ENCODE measurements at places on chromosomes 12 and 14.

DNA sequence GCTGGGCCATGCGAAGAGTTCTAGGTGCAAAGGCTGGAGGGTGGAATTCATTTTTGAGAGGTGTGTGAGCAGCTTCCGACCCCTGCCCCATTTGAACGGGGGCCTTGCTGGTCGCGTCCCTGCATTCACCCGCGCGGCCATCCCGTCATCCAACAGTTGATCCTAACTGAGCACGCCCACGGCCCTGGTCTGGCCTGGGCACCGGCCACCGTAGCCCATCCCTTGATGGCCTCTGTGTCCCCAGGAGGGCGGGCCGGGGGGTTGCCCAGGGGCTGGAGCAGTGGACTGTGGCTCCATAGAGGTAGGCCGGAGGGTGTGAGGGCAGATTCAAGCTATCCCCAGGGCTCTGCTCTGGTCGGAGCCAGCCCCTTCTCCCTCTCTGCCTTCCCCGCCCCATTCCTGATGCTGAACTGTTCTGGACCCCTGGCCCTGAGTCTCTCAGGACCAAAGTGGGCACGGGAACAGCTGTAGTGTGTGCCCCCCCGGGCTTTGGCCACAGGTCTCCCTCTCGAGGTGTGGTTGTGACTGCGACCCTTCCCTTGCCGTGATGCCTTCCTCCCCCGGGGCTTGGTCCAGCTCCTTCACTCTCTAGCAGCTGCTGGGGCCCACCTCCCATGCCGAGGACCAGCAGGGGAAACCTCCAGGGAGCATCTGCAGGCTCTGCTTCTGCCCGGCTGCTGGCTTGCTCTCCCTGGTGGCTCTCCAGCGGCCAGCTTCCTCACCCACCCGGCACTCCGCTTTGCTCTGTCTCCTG lies 9.1 kb downstream of the MEG3 start:
- DNase-seq = no peak

DNA sequence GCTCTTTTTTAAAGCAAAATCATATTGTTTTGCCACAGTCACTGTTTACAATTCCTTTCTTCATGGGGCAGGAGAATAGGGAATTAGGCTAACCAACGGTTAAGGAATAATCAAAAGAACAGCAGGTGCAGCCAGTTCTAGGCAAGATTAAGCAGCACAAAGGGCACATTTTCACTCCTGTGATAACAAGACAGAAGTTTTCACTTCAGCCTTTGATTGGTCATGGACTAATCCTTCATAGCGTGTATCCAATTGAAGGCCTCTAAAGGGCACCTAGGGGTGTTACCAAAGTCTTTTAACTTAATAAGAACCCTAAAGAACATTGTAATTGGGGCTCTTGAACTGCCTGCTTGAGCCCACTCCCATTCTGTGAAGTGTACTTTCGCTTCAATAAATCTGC lies 206.9 kb upstream of the AMIGO2 start:
- no peak for DNase-seq

- DNase-seq = peak; percentile 26
These were observed 9.0 kb upstream of the TAS2R31 start for GRCh38 chr12:11040162-11040561.

- no peak for DNase-seq
These were observed 306.7 kb downstream of the EMP1 start for GRCh38 chr12:13503094-13503835.

GRCh38 chr12:113203852-113204760 lies 17.2 kb upstream of the TPCN1 start:
- DNase-seq = no peak

- no peak for DNase-seq
These were observed 1037.3 kb upstream of the FLRT2 start for GRCh38 chr14:84492685-84493084.

DNA sequence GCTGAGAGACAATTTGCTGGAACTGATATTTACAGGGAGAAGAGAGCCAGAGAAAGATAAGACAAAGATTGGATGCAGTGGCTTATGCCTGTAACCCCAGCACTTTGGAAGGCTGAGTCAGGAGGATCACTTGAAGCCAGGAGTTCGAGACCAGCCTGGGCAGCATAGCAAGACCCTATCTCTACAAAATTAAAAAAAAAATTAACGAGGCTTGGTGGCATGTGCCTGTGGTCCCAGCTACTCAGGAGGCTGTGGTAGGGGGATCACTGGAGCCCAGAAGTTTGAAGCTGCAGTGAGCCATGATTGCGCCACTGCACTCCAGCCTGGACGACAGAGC lies 2.9 kb upstream of the P2RX7 start:
- DNase-seq = no peak

- DNase-seq = no peak
These were observed 13.0 kb upstream of the NELL2 start for GRCh38 chr12:44889162-44889561.

DNA sequence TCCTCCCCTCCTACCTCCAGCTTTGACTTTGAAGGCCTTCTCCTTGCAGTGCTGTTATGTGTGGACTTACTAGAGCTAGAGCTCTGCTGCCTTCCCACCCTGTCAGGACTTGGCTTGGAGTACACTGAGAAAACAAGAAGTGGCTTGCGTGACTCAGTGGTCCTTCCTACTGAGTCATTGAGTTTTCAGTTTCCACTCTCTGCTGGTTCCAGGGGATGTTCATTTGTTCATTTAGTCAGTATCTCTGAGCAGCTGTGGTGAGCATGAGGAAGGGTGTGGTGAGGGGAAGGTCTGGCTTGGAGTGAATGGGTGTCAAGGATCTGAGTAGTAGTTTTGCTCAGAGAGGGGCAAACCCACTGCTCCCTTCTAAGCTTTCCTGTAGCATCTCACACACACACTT lies 17.2 kb upstream of the ELK3 start:
- DNase-seq = peak; percentile 91

GRCh38 chr12:124686370-124687173 lies 119.2 kb upstream of the NCOR2 start:
- peak; percentile 46 for DNase-seq

- DNase-seq = peak; percentile 88
These were observed at the start of gene CDH24 for GRCh38 chr14:23056956-23057756. Gene CDH24, minus strand, starts transcription at chr14:23057520. Its CDS starts 1,787 bp downstream, at chr14:23055733.

DNA sequence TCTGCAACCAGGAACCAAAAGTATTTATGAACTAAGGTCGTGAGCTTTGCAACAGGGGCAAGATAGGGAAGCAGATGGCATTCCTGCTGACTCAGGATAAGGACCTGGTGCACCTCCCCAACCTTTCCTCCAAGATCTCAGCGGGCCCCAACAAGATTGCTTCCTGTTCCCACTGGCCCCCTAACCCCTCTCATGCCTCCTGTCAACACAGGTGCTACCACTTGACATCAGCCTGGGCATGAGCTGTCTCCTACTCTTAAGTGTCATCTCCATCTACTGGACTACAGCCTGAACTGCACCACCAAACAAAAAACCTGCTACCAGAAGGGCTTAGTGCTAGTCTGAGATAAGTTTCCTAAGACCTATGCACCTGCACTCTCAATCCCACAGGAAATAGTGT lies 32.7 kb downstream of the MED6 start:
- DNase-seq = peak; percentile 56

- DNase-seq = peak; percentile 94
These were observed 1.2 kb upstream of the NEMF start for GRCh38 chr14:49853572-49854375.

GRCh38 chr14:68791902-68792677 lies 777 bp downstream of the ZFP36L1 start:
- DNase-seq = peak; percentile 49

DNA sequence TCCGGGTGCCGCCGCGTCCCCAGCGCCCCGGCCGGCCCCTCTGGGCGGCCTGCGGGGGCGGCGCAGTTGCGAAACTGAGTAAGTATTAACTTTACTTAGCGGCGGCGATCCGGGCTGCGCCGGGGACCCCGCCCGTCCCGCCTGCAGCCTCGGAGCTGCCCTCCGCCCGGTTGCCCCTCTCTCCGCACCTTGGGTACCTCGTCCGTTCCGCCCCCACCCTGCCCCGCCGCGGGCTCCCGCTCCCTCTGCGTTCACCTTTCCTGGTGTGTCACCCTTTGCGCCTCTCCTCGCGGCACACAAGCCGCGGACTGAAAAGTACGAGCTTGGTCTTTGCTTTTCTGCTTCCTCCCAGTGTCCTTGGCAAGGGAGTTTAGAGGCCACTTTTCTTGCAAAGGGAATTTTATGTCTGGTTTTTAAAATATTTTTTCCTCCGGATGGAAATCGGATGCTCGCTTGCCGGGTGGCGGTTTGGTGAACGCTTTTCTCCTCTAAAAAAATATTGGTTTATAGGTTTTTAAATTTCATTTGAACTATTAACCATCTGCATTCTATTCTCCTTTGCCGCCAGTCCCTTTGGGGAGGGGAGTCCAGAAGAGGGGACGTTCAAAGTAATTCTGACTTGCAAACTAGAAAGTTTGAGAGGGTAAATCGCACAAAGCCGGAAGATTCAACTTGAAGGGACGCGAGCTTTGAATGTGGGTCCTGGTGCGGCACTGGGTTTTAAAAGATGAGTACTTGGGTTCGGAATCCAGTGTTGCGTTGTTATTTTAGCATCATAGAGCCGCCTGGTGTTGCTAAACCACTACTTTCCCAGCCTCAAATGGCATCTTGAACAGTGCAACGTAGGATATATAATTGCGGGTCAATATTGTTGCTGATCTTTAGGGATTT lies 834 bp downstream of the RASSF8 start:
- DNase-seq = peak; percentile 96

- no peak for DNase-seq
These were observed 10.1 kb upstream of the MANSC4 start for GRCh38 chr12:27790179-27790578.

DNA sequence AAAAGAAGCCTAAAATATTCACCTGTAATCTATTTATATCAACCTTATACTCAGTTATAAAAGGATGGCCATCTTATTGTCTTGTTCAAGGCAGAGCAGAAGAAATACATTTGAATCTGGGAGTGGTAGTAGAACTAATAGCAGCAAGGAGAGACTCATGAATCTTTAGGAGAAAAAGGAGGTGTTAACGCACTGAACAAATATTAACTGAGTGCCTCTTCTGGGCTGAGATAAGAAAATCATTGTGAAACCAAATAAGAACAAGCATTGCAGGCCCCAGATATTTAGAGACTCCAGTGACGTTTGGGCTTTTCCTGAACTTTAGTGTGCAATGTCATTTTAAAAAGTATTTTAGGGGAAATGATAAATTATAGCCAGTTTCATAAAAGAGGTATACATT lies 790.6 kb downstream of the DIO2 start:
- no peak for DNase-seq

GRCh38 chr14:67571275-67571990 lies 28.6 kb downstream of the PIGH start:
- DNase-seq = peak; percentile 72

GRCh38 chr12:28909291-28909690 lies 239.8 kb upstream of the FAR2 start:
- DNase-seq = peak; percentile 68

- peak; percentile 72 for DNase-seq
These were observed 265.9 kb upstream of the NOVA1 start for GRCh38 chr14:26863736-26864135.

DNA sequence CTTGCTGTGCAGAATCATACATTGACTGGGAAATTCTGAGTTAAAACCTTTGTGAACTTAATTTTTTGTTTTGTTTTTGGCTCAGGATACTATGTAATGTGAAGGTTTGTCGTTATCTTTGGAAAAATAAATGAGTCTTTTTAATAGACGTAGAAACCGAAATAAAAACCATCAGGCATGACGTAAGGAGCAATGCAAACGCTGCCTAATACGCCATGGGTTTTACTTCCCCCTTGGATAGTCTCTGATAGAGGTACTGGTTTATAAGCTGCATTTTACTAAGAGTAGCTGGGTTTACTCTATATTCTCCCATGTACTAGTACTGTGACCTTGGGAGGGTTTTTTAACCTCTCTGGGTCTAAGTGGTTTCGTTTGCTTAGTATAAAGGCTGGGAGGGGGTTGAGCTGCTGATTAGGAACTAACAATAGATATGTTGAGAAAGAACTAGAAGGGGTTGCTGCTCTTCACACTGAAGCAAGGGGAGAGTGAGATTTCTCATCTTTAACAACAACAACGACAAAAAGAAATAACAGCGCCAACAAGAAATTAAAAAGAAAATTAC lies 66.8 kb upstream of the SLCO1C1 start:
- DNase-seq = no peak

- DNase-seq = peak; percentile 62
These were observed 1.3 kb downstream of the MARS1 start for GRCh38 chr12:57489157-57489641.

DNA sequence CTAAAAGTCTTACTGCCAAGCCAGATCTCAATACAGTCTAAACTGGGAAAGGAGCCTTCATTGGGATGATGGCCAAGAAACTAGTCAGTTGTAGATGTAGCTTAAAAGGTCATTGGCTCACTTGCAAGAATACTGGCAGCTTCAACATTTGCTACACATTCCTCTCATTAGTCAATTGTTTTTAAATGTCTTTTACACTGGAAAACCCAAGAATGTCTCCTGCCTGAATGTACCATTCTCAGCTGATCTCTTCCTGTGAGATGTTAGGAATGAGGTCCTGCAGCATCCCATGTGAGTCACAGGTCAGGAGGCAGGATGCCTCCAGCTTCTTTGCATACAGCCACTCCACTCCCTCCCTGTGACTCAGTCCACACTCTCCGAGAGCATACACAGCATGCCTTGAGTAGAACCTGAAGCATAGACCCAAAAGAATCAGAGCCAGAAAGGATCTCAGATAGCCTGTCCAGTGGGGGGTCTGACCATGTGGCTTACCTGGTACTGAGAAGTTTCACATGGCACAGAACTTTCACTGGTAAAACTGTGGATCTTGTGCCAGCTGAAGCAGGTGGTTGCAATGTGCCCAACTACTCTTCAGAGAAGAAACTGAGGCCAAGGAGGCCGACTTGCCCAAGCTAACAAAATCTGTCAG lies 56.0 kb upstream of the HECTD1 start:
- DNase-seq = peak; percentile 99

GRCh38 chr12:20599757-20600156 lies 95.4 kb upstream of the SLCO1C1 start:
- DNase-seq = peak; percentile 30

GRCh38 chr12:63822352-63822751 lies 22.1 kb upstream of the SRGAP1 start:
- peak; percentile 36 for DNase-seq

GRCh38 chr12:13937735-13938134 lies 43.7 kb downstream of the GRIN2B start:
- no peak for DNase-seq

DNA sequence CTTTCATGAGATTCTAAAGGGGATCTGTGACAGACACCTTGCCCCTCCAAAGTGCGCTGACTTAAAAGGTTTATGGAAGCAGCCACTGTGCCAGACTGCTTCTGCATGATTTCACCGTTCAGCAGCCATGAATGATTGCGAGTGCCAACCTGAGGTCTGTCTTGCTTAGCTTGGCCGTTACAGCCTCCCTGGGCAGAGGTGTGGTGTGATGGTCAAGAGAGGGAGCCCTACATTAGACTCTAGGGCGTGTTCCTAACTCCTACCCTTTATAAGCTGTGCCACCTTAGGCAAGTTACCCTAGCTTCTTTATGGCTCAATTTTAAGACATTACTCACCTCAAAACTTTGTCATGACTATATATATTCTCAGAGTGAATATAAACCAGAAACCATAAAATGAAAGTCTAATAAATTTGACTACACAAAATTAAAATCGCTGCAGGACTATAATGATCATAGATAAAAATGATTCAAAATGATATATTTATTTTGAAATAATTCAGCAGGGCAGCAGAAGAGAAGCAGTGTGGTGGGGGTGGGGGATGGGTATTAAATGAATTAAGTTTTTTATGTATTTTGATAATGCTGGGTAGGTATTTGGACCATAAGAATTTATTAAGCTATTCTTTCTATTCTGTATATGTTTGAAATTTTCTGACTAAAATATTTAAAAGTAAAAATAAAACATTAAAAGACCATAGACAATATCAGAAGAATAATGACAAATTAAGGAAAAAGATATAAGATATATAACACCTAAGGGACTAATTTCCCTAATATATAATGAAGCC lies 47.7 kb upstream of the MBIP start:
- DNase-seq = no peak

GRCh38 chr12:26374934-26375680 lies 179.7 kb downstream of the SSPN start:
- DNase-seq = no peak

Measured in GM23248 (cell line).